ENCODE measurements at places on chromosomes 2 and 18. TPM values are rescaled to one million over a fixed set of nuclear protein-coding genes. Genes with fewer than 3 reads are reported as not detected.

The G6PC2 gene
- polyA plus RNA-seq: not detected

The ANKRD62 gene
- 0.45 TPM for polyA plus RNA-seq

The SLC25A12 gene
- polyA plus RNA-seq: 12.8 TPM

The STEAP3 gene
- polyA plus RNA-seq: 9.6 TPM

The OTOS gene
- polyA plus RNA-seq: not detected

The NEU2 gene
- not detected for polyA plus RNA-seq

The AKAIN1 gene
- polyA plus RNA-seq: not detected

The SCYGR4 gene
- polyA plus RNA-seq: not detected

The SERPINB11 gene
- 6.4 TPM for polyA plus RNA-seq

The C2orf81 gene
- polyA plus RNA-seq: 0.81 TPM

The SNTG2 gene
- 0.33 TPM for polyA plus RNA-seq

The SERPINB10 gene
- polyA plus RNA-seq: 0.46 TPM

The LINC00305 gene
- polyA plus RNA-seq: not detected

The RAB11FIP5 gene
- 8.1 TPM for polyA plus RNA-seq

The TSPYL6 gene
- polyA plus RNA-seq: 0.02 TPM

The TCF7L1 gene
- 3.5 TPM for polyA plus RNA-seq

The CHRND gene
- polyA plus RNA-seq: not detected

The CTNNA2 gene
- 0.02 TPM for polyA plus RNA-seq

The KCNG2 gene
- not detected for polyA plus RNA-seq

The GRB14 gene
- polyA plus RNA-seq: 1.1 TPM

The FBLN7 gene
- 0.33 TPM for polyA plus RNA-seq

The GRHL1 gene
- 94.7 TPM for polyA plus RNA-seq

The KCNJ3 gene
- polyA plus RNA-seq: under 0.01 TPM

The CYP1B1 gene
- 1.5 TPM for polyA plus RNA-seq

The CKAP2L gene
- polyA plus RNA-seq: 1.6 TPM

The CAPN14 gene
- polyA plus RNA-seq: 141 TPM

The WNT10A gene
- 13.7 TPM for polyA plus RNA-seq

The SOWAHC gene
- 28.7 TPM for polyA plus RNA-seq

All from esophagus (tissue), 2 donors.